ENCODE measurements at places on chromosomes 3 and 15.

DNA sequence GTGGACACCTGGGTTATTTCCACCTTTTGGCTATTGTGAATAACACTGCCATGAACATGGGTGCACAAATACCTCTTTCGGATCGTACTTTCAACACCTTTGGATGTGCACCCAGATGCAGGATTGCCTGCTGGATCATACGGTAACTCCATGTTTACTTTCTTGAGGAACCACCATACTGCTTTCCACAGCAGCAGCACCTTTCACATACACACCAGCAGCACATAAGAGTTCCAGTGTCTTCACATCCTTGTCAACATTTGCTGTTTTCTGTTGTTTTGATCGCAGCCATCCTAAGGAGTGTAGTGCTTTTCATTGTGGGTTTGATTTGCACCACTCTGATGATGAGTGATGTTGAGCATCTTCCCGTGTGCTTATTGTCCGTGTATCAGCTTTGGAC is 51.3 kb downstream of the NUP210 start:
- DNase-seq: no peak

DNA sequence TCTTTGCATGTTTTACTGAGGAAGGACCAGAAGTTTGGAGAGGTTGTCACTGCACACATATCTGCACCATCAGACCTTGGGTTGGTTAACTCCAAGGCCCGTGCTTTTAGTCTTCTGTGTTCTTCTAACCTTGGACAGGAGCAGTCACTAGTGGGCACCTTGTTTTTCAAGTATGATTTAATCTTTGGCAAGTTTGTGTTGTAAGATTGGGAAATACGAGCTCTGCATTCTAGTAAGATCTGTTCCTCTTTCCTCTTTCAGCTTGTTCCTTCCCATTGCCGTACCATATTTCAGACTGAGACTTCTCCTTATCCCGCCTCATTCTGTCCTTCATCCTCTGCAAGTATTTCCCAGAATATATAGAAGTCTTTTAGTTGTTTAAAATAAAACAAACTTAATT is 5.1 kb downstream of the TMOD2 start:
- DNase-seq: peak; percentile 48

DNA sequence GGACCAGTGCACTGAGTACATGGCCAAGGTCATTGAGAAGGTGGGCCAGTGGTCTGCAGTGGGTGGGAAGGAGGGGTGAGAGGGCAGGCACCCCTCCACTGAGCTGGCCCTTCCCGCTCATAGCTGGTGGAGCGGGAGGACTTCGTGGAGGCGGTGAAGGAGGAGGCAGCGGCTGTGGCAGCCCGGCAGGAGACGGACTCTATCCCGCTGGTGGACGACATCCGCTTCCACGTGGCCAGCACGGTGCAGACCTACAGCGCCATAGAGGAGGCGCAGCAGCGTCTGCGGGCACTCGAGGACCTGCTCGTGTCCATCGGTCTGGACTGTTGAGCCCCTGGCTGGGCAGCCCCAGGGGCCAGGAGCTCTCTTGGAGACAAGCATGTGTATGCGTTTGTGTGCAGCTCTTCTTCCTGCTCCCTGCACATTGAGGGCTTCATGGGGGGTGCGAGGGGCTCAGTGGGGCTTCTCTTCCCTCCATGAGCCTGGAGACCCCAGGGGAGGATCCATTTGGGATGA is 7.5 kb downstream of the ABTB1 start:
- no peak for DNase-seq

- DNase-seq: no peak
These were observed 19.0 kb downstream of the CGNL1 start for GRCh38 chr15:57395292-57395691.

DNA sequence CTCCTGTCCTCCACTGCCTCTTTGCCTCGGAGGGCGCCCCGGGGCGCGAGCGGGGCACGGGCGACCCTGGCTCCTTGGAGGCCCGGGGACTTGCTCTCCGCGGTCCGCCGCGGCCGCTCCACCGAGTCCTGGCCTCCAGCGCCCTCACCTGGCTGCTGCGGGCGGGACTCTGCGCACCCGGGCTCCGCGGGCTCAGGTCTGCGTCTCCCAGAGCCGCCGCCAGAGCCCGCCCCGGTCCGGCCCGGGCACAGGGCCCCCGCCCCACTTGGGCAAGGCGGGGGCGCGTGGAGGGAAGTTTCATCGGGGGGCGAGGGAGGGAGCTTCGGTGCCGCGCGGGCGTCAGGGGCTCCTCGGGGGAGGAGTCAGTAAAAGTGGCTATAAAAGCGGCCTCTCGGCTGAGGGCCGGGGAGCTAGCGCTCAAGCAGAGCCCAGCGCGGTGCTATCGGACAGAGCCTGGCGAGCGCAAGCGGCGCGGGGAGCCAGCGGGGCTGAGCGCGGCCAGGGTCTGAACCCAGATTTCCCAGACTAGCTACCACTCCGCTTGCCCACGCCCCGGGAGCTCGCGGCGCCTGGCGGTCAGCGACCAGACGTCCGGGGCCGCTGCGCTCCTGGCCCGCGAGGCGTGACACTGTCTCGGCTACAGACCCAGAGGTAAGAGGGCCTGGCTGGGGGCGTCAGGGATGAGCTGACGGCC is at the start of gene CEMIP:
Gene CEMIP (plus strand): TSS at position 407 of the 694 bp plus-strand sequence. CDS start 94,510 bp downstream, outside the sequence.
- no peak for DNase-seq

- DNase-seq: no peak
These were observed 105.3 kb downstream of the TNIK start for GRCh38 chr3:171354706-171355582.

Data from GF-D8 (cell line).